ENCODE measurements at places on chromosomes 16 and 17.

DNA sequence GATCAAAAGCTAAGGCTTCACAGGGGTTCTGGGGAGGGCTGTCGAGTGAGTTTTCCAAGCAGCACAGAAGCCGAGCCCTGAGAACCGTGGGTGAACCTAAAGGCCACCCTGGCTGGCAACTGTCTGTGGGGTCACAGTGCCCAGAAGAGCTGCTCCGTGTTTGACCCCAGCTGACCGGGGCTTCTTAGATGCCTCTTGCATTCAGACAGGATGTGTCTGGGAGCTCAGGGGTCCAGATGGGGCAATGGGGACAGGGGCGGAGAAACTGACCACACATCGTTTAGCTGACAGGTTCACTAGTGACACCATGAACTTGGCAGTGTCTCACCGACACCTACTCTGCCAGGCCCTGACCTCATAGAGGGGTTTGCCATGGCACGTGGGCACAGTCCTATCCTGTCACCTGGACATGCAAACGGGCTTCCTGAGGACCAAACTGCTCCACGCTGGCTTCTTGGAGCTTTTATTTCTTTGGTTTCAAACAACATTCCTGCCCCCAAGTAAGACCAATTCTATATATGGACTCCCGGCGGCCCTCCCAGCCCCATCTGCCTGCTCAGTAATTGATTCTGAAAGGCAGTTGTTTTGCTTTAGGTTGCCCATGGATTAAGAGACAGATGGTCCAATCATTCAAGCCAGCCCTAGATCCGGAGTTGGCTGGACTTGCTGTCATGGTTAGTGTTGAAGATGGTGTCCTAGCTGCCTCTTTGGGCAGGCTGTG, 22.2 kb downstream of the WSCD1 start:
- no peak for DNase-seq

DNA sequence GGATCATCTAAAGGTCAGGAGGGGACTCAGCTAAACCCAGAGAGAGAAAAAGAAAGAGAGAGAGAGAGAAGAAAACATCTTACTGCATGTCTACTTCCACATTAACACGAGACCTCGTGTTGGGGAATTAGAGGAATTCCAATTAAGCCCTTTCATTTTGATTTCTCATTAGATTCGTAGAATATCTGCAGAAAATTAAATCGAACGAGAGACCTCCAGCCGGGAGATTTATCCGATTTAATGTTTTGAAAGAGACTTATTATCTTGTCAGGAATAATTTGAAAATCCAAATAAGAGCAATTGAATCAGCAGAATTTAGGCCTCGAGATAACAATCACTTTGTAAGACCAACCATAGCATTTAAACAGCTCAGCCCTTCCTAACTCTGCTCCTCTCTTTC, 175.6 kb downstream of the ABCC12 start:
- DNase-seq, result no peak

GRCh38 chr17:36827081-36827480, 110.2 kb upstream of the LHX1 start:
- DNase-seq, result no peak

DNA sequence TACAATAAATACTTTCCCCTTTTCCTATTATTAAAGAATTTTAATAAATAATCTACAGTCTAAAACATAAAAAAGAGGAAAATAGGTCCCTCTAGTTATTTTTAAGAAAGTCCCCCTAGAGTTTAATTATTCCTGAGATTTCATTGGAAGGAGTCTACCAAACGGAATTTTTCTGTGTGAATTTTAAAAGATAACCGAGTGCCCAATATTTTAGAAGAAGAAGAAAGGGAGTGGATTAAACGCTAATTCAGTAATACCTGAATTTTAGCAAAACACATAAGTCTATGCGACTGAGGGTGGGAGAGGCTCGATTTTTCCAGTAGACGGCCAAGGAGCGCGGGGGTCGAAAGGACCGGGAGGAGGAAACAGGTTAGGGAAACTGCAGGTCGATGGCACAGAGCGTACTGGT, 2.2 kb downstream of the HOXB2 start:
- DNase-seq, result no peak

- no peak for DNase-seq
Observed at GRCh38 chr16:85057948-85058347, 30.4 kb downstream of the KIAA0513 start.

- DNase-seq, result no peak
Observed at GRCh38 chr17:77796176-77796860, 162.2 kb upstream of the TNRC6C start.

GRCh38 chr17:67421869-67422273, 44.8 kb downstream of the PITPNC1 start:
- no peak for DNase-seq

DNA sequence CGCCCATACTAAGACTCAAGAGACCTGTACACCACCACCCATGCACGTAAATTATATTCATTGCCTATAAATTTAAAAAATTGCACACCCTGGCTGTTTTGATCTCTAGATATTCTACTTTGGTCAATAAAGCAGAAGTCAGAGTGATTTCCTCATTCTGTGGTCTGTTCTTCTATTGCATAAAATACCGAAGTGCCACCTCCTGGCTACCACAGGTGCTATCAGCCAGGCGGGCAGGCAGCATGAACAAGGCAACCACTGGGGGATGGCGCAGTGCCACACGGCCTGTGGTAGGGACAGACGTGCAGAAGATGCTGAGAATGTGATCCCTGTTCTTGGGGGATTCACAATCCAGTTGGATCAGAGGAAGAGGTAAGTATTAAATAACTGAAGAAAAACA, 122.3 kb downstream of the CDK5R1 start:
- DNase-seq, result no peak

GRCh38 chr16:80460988-80461387, 79.8 kb upstream of the DYNLRB2 start:
- no peak for DNase-seq

DNA sequence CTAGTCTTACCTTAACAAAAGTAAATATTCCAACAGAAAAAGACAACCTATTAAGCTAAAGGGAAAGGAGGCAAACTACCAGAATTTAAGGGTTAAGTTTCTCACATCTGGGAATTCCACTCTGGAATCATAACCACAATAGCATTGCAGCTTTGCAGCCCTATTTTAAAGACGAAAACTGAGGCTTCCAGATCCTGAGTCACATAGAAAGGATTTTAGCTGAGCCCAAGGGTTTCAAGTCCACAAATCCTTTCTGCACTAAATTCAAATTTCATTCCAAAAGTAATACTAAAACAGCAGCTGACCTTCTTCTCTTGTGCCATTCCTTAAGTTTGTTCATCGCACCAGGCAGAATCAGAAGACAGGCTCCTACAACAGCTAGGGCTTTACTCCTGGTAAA, 17.8 kb downstream of the XYLT1 start:
- no peak for DNase-seq

DNA sequence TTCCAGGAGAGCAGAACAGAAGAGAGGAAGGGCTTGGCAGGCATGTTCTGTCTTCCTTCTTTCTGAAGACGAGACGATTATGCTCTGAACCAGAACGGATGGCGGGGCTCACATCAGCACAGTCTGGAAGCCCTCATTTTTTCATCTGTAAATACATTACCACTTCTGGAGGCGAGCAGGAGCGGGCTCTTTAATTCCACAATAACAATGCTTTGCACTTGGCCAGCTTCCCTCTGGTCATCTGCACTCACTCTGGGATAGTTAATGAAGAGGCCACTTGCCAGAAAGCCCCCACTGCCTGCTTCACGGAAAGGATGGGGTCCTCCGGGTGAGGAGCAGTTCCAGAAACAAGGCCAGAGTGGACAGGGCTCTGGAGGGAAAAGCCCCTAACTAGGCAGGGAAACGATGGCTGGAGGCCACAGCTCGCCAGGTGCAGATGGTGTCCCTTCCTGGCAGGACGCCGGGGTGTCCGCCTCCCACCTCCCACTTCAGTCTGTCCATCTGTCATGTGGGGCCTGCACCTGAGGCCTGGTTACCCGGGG, 13.1 kb upstream of the BCAR1 start:
- DNase-seq, result no peak

DNA sequence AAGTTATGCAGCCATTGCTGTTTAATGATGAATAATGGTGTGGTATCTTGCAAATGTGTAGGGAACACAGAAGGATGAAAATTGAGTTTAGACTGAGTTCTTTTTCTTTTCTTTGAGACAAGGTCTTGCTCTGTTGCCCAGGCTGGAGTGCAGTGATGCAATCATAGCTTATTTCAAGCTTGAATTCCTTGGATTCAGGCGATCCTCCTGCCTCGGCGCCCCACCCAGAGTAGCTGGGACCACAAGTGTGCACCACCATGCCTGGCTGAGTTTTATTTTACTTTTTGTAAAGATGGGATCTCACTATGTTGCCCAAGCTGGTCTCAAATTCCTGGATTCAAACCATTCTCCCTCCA, 74.6 kb upstream of the TBC1D3K start:
- no peak for DNase-seq

DNA sequence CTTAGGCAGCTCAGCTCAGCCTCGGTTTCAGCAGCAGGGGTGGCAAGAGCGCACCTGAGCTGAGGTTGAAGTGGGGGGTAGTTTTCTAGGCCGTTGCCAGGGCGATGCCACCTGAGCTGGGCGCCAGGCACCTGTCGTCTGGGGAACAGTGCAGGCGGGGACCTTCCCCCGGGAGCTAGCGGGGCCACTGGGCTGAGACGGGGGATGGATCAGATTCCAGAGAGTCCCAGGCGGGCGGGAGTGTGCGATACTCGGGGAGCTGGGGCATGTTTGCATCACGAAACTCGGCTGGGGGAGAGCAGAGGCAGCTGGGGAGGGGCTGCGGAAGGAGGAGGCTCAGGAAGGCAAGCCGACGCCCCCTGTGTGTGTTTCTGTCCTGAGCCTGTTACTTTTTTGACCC, 477 bp upstream of the CLDN9 start:
- DNase-seq, result no peak

DNA sequence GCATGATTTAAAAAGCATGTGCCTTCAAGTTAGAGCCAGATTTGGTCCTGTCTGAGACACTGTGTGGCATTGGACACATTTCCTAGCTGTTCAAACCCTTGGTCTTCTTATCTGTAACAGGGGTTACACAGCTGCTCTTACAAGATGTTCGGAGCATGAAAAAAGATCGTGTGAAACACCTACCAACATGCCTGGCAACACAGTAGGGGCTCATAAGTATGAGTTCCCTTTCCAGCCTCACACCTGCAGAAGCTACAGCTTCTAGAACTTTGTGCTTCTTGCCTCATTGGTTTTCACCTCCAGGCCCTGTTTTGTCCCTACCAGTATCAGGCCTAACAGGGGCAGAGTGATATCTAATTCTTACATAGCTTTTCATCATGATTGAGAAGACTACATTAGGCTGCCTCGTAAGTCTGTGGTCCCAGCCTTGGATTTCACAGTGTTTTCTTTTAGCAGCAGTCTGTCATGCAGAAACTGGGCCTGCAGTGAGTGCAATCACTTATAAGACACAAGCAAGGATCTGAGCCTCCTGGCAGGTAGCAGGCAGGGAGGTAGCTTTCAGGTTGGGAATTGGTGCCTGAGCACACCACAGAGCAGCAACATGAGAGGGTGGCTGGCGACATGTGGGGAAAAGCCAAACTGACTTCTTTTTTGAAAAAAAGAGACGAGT, 78.8 kb downstream of the CCDC182 start:
- no peak for DNase-seq

DNA sequence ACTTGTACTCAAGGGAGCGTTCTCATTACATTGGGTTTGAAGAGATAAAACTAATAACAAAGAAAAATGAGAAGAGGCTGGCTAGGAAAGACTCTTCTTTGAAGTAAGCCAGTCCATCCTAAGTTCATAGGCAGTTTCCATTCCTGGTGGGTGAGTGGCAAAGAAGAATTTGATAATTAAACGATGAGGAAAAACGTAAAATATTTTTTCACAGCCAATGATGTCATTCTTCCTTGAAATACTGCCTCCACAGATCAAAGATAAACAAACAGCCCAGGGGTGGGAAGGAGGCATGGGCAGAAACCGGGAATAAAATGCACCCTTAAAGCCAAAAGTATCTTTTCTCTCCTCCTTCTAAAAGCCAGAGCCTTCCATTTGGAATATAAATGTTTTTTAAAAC, 346.6 kb downstream of the PMP22 start:
- DNase-seq, result no peak

DNA sequence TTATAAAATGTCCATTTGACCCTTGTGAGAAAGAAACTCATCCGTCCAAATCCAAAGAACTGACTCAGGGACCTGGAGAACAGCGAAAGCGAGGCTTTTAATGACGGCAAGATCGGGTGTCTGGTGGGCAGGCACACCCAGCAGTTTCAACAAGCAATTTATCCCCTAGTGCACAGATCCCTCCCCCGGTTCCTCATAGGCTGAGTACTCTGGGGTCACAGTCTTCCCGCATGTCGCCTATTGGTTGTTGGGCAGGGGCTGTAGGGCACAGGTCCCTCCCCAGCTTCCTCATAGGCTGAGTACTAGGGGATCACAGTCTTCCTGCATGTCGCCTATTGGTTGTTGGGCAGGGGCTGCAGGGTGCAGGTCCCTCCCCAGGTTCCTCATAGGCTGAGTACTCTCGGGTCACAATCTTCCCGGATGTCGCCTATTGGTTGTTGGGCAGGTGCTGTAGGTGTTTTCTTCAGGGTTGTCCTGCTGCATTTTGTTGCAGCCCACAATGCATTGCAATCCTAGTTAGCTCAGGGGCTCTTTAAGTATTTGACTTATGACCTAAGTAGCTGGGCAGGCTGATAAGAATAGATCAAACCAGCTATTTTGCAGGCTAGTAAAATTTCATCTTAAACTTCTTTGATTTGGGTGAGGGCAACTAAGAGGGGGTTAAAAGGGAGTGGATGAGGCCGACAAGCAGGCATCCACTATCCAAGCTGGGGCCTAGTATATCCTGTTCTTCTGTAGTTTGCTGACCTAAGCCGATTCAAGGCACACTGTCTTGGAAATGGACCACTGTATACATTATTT, 3.6 kb upstream of the UTS2R start:
- no peak for DNase-seq

GRCh38 chr17:47607481-47607880, 42.2 kb upstream of the KPNB1 start:
- DNase-seq, result no peak

DNA sequence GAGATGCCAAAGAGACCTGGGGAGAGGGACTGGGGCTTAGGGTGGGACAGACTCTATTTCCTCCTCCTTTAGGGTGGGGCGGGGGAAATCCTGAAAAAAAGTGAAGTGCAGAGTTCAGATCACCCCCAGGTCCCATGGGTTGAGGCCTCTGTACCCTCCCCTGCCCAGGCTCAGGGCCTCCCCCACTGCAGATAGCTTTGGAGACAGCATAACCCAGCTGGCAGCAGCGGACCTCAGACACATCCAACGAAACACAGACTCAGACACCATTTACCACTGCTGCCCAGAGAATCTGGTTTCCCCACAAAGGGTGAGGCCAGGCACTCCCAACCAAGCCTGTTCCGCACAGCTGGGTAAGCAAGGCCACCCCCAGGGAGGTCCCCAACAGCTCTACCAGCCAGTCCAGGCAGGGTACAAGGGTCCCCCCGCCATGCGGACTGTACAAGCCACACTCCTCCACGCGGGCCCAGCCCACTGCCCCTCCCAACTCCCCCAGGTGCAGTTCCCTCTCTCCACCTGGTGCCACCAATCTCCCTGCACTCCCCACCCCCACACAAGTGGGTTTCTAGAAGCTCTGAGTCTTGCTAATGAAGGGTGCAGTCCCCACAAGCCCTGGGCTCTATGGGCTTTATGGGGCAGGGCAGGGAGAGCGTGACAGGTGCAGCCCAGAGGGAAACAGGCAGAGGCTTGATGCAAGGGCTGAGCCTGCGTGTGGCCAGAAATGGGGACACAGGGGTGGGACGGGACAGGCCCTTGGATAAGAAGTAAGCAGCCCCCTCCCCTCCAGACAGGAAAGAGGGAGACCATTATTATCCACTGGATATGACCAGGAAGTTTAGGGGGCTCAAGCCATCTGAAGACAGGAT, 8.9 kb downstream of the RHBDF2 start:
- DNase-seq, result no peak
